ENCODE measurements at places on chromosomes 5 and 9.

- no peak for DNase-seq
These were observed 21.2 kb upstream of the RNU6ATAC start for GRCh38 chr9:134185536-134186011.

- no peak for DNase-seq
These were observed 9.8 kb upstream of the NACC2 start for GRCh38 chr9:136104916-136105315.

DNA sequence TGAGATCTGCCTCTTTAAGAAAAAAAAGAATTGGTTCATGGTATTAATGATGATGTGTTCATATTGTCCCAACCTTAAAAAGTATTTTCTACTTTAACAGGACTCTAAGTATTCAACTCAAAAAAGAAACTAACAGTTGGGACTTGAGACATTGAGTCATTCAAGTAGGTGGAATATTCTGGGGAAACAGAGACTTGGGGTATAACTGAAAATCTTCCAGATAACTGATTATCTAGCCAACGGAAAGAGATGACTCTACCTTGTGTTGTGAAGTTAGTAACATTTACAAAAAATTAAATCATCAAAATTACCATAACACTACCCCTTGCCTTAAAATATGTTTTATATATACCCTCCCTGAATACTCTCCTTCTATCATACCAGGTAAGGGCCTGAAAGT is 19.1 kb downstream of the OXCT1 start:
- DNase-seq: no peak

DNA sequence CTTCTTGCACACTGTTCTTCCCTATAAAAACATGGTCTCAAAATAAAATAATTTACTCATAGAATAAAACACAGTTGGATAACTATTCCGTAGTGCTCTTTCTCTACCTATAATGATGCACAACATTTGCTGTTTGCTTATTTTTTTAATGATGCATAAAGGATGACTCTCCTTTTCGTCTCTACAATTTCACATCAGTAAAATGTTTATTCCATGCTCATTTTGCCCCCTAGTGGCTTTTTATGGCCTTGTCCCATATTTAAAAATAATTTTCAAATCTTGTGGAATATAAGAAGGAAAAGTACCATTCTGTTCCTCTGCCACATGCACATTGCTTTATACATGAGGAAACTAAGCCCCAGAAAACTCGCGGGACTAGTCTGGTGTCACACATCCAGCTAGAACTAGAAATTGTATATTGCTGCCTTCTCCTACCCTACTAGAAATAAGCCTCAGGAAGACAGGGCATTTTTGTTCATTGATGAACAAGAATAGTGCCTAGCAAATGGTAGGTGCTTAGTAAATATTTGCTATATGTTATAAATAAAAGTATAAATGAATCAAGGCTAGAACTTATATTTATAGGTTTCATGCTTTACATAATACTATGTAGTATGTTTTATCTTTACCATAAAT is 12.7 kb downstream of the KCTD16 start:
- DNase-seq: peak; percentile 40

- no peak for DNase-seq
These were observed 834.1 kb upstream of the C9orf72 start for GRCh38 chr9:28407351-28407750.

DNA sequence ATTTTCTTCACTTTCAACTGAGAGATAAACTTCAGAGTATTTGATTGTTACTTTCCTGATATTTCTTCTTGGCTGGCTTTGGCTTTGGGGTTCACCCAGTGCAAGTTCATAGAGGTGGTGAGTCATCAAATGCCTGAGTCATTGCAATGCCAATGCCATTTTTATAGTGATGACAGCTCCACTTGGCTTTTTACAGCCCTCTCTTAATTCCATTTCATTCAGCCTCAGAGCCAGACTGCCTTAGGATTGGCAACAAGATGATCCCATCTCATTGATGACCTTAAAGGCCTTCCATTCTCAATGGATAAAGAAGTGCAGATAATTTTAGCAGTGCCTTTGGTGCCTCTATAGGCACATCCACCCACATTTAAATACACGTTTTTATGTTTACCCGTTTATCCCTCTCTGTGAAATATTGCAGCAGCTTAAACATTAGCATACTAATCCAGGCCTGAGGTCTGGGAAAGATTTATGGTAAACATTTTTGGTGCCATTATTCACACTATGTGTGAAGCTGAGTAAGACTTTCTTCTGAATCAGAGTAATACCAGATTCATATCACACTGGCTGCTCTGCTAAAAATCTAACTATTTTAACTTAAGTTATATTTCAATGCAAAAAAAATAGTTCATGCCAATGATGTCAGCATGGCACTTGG is 88.9 kb upstream of the TYRP1 start:
- no peak for DNase-seq

DNA sequence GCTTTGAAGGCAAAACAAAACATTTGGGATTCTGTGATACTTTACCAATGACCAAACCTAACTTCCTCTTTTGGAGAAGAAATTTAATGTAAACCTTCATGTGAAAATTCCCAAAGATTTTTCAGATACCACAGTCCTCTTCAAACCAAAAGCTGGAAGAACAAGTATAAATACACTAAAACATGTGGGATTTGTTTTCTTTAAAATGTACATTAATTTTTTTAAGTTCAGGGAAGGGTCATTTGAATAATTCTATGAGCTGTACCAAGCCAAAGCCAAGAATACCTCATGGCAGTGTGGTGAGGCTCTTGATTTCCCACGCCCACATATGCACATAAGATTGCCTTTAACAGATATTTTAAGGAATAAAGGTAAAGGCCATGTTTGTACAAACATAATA is 28.4 kb upstream of the ITGA1 start:
- no peak for DNase-seq

Data from inflammatory macrophage (primary cell).